ENCODE measurements at places on chromosomes 7 and 10. TPM values are rescaled to one million over a fixed set of nuclear protein-coding genes. Genes with fewer than 3 reads are reported as not detected.

DNA sequence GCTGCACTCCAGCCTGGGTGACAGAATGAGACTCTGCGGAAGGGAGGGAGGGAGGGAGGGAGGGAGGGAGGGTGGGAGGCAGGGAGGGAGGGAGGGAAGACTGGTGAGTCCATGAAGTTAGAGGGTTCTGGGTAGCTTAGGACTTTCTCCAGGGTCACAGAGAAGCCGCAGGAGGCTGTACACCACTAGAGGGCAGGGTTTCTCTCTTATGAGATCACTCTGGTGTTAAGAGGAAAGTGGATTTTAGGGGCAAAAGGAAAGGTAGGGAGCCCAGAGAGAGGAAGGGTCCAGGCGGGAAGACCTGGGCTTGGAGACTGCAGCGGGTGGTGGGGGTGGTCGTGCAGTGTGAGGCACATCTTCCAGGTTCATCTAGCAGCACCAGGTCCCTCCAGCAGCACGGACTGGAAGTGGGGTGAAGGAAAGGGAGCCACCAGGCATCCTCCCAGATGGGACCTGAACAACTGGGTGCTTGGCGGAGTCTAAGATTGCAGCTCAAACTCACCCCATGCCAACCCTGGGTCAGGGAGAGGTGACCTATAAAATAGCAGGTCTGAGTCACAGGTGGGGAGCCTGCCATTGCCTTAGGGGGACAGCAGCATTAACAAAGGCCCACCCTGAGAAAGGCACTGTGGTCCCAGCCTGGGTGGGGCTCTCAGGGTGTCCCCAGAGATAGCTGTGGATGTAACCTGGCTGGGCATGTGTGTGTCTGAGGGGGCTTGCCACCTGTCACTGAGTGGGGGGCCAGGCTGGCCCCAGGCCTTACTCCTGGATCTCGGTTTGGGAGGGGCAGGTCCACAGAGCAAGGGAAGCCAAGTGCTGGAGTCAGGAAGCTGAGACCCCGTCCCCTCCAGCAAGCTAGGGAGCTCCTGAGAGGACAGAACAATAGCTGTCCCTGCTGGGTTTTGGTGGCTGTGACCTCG, 48.5 kb upstream of the SLC29A3 start:
- DNase-seq: no peak

GRCh38 chr10:61071580-61071979, 127.6 kb upstream of the RHOBTB1 start:
- no peak for DNase-seq

DNA sequence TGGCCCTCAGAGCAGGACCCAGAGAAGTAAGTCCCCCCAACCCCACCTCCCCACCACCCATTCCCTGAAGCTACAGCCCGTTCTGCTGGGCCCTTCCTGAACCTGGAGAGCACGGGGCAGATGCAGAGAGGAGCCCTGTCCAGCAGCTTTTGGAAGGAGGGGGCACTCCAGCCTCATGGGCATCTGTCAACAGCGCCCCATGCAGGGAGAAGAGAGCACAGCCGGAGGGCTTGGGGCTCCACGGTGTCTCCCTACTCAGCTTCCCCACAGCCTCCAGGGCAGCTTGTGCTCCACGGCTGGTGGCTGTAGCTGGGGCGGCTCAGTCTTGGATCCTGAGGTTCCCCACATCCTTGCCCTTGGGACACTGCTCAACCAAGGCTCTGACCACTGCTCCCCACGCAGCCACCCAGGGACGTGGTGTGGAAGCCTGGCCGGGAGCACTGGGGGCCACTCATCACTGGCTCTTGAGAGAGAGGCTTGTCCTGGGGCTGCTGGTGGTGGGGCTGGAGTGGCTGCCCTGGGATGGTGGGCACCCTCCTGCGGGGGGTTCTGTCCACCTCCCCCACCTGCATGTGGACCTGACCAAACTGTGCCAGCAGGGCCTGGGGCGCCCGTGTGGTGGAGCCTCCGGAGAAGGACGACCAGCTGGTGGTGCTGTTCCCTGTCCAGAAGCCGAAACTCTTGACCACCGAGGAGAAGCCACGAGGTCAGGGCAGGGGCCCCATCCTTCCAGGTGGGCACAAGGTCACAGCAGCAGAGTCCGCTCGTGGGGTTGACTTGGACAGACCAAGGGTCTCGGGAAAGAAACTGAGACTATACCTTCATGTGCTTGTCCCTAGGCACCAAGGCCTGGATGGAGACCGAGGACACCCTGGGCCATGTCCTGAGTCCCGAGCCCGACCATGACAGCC, 4.5 kb downstream of the PRAP1 start:
- no peak for DNase-seq

- DNase-seq: no peak
These were observed 110.6 kb upstream of the SAMD8 start for GRCh38 chr10:75000748-75001321.

DNA sequence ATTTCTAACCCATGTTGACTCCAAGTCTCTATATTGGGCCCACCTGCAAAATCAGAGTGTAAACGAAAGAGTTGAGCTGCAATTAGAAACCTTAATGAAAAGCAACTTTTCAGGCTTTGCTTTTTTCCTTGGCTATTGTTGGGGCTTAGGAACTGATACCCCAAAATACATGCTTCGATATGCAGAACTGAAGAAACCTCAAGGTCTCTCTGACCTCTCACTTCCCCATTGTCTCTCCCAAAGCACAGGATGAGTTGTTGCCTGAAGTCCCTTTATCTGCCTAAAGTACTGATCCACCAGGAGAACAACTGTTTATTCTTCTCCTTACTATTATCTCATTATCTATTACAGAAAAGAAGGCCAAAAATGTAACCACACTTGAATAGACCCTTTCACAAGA, 666.0 kb upstream of the LRRTM3 start:
- DNase-seq: no peak

GRCh38 chr10:34696423-34696822, 118.7 kb downstream of the PARD3 start:
- no peak for DNase-seq

DNA sequence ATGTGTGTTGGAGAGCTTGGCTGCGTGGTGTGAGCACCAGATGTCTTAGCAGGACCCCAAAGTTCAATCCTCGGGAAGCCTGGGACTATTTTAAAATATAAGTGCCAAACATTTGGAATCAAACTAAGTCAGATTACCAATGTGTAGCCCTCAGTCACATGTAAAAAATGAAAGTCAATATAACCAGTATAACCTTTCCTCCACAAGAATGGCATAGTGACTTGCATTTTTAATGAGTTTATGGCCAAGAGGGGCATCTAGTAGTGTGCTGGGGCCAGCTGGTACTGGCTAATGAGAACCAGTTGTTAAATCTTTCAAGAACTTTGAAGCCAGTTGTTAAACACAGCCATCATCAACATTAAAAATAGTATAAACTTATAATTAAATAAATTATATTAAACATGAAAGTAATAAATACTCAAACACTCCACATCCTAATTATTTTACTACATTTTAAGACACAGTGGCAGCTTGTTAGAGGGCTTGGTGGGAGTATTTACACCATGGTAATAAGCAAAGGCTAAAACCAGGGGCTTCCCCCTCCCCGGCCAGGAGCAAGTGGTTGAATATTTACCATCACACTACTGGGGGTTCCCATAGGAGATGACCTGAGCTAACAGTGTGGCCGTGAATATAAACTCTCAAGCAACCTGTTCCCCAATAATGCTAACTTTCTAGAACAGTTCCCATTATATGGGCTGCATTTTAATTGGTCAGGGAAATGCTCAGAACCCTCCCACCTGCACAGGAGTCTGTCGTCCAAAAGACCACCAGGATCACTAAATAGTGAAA, 7.9 kb upstream of the FAM170B start:
- DNase-seq: no peak

GRCh38 chr7:117274951-117275350, 47.9 kb downstream of the WNT2 start:
- no peak for DNase-seq

The FAM24B gene
- 9.3 TPM for total RNA-seq

The PSMG3 gene
- total RNA-seq: 55.4 TPM

The SDK1 gene
- total RNA-seq: 2.6 TPM

The SMIM30 gene
- total RNA-seq: 51.9 TPM

The TEX36 gene
- not detected for total RNA-seq

Data from epithelial cell of proximal tubule (primary cell).